ENCODE measurements at places on chromosomes 2 and 18.

GRCh38 chr2:190031969-190032618 is 30.4 kb downstream of the MSTN start:
- H3K36me3 ChIP-seq: no peaks in the 10 kb centered on the region
- no peak overlapping the region for H3K4me3 ChIP-seq
- H3K27ac ChIP-seq: no peak overlapping the region
- DNase-seq: no peak
- H3K27me3 ChIP-seq: peaks cover 12% of the 10 kb centered on the region
- H3K4me1 ChIP-seq: no peaks in the 10 kb centered on the region

DNA sequence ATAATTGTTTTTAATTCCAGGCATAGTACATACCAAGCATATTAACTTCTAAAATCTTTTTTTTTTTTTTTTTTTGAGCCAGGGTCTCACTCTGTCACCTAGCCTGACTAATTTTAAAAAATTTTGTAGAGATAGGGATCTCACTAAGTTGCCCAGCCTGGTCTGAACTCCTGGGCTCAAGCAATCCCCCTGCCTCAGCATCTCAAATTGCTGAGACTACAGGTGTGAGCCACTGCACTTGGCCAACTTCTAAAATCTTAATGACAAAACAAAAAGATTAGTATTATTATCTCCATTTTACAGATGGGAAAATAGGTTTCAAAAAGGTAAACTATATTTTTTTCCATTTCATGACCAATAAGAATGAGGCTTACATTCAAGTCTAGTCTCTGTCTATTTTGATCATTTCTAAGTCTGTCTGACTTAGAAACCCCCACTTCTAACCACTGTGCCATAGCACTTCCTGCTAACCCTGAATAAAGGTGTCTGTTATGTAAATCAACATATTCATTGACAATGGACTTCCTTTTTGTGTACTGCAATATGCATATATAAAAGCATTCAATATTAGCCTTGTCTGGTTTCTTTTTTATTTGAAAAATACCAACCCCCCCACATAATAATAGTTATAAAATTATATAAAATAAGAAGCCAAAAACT is 28.7 kb upstream of the ZEB2 start:
- no peak for DNase-seq
- H3K4me1 ChIP-seq: peaks cover 13% of the 10 kb centered on the region
- no peaks in the 10 kb centered on the region for H3K36me3 ChIP-seq
- no peak overlapping the region for H3K27ac ChIP-seq

GRCh38 chr18:68728081-68728700 is 13.3 kb upstream of the TMX3 start:
- H3K27me3 ChIP-seq: no peaks in the 10 kb centered on the region
- no peak for DNase-seq
- H3K4me3 ChIP-seq: no peak overlapping the region
- H3K27ac ChIP-seq: no peak overlapping the region
- H3K36me3 ChIP-seq: no peaks in the 10 kb centered on the region
- peaks cover 3% of the 10 kb centered on the region for H3K4me1 ChIP-seq

GRCh38 chr18:45169610-45170009 is 445.7 kb upstream of the SLC14A2 start:
- H3K27ac ChIP-seq: no peak overlapping the region
- no peak overlapping the region for H3K4me3 ChIP-seq
- H3K27me3 ChIP-seq: no peaks in the 10 kb centered on the region
- H3K4me1 ChIP-seq: no peaks in the 10 kb centered on the region
- no peak for DNase-seq

DNA sequence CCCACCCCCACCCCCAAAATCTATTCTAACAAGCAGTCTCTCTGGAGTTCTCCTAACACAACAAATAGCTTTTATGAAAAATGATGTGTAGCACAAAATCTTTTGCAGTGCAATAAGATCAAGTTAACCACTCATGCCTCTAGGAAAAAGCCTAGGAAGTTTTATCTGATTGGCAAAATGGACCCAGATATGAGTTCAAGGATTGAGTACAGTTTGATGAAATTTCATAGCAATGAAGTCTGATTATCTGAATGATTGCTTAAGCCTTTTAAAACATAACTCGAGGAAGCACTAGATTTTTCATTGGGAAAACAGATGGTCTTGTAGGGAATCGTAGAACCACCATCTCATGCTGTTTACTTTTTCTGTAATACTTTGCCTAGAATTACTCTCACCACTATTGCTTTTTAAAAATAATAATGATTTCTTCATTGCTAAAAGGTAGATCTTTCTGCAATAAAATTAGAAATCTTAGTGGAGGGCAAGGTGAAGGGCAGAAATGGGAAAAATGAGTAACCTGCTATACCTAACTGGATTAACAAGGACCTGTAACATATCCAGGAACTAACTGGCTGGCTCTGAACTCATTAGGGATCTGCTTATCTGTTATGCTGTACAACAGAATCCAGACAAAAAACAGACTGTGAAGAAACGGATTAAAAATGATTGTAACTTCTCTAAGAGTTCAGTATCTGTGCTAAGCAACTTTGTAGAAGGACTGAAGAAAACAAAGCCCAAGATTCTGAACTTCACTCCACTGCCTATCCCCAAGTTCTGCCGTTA is 73.7 kb upstream of the ETAA1 start:
- no peak for DNase-seq
- H3K27ac ChIP-seq: no peak overlapping the region
- no peaks in the 10 kb centered on the region for H3K36me3 ChIP-seq
- peaks cover 26% of the 10 kb centered on the region for H3K4me1 ChIP-seq
